ENCODE measurements at places on chromosomes 6 and 20.

- no peak for DNase-seq
Measured at GRCh38 chr6:128131036-128131435, 230.2 kb upstream of the THEMIS start.

DNA sequence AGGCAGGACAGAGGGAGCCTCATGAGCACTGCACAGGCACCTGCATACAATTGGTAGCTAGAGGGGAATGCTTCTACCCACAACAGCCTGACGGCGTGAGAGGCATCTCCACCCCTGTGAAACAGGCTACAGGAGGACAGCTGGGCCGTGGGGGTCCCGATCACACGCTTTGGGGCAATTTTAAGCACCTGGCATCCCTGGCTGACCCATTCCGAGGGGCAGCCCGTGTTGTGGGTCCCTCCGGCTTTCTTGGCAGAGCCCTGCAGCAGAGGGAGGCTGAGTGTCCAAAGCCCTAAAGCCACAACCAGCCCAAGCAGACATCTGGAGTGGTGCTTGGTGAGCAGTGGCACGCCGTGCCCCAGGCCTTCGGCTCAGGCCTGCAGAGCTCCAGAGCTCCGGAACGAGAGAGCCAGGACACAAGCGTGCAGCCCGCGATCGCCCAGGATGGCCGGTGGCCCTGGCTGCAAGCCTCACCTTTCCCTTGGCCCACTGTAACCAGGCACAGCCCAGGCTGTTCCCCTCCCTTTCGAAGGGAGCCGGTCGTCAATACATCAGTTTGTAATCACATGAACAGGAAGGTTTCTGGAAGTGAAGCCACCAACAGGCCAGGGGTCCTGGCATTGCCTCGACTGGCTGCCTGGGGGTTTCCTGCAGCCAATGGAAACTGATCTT lies 81.4 kb downstream of the DLL1 start:
- no peak for DNase-seq

DNA sequence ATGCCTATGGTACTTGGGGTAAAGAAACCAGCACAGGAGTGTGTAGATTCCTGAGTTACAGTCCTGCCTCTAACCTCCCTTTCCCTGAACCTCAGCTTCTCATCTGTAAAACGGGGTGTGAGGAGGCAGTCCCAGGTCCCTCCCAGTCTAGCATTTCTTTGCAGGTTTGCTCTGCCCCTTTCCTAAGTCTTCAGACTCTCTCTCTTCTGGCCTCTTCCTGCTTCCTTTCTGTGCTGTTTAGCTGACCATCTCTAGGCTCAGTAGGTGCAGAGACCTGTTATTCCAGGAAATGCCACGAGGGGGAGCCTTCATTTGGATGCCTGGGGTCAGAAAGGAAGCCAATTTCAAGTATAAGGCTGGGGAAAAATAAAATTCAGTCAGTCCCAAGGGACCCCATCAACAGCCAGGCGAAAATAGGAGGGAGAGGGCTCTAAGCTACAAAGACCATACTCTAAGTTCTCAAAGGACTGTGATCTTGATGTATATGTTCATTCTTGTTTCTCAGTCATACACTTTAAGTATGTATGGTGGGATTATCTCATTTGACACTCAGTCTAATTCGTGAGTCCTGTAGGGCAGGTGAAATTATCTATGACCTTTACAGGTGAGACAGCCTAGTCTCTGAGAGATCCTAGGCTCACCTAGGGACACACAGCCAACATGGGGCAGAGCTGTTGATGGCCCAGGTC lies 89.1 kb downstream of the NCR2 start:
- peak; percentile 28 for DNase-seq

DNA sequence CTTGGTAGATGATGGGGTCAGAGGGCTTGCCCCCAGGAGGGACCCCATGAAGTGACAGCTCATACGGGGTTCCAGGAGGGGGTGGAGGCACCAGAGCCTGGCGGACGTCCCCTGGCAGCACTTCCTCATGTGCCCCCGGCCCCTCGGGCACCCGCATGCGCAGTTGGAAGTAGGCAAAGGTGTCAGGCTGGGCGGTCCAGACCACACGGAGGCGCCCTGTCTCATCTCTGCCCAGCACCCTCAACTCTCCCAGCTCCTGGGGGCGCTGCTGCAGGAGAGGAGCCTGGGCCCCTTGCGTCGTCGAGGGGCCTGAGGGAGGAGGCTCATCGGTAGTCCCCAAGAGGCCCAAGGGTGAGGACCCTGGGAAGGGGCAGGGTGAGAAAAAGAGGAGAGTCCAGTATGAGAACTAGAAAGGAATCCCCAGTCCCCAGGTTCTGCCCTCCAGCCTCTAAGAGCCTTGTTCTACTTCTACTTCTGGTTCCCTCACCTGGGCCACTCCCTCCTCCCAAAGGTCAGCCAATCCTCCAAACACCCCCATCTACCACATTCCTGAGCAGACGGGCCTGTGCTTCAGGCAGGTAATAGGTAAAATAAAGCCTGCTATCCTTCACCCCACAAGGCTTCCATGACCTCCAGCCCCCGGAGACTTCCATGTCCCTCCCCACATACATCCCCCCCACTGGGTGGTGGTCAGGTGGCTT lies 23.2 kb downstream of the TNXB start:
- DNase-seq = no peak

- DNase-seq = no peak
Measured at GRCh38 chr6:134609716-134610261, 291.9 kb upstream of the SGK1 start.

- no peak for DNase-seq
Measured at GRCh38 chr20:33311011-33311410, 28.0 kb downstream of the BPIFB1 start.

DNA sequence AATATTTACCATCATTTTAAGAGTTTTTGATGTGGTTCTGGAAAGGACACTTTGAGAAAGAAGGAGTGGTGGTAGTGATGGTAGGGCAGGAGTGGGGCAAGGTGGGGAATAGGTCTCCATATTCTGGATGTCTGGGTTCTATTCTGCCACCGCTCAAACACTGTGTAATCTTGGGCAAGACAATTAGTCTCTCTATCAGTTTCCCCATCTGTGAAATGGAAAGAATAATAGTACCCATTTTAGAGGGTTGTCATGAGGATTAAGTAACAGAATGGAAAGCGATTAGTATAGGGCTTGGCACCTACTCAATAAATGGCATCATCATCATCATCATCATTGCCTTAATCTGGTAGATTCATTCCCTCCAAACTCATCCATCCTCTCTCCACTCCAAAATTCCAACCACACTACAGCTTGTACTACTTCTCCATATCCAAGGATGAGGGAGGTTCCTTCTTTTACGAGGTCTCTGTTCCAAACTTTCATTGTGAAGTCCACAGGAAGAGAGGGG lies 982 bp upstream of the GGT7 start:
- no peak for DNase-seq
